ENCODE measurements at places on chromosomes 7 and 10.
A peak's percentile ranks its signal among the peaks of the same experiment; 100 is the strongest.

GRCh38 chr7:100684534-100685042, 9.5 kb downstream of the GIGYF1 start:
- DNase-seq: no peak

DNA sequence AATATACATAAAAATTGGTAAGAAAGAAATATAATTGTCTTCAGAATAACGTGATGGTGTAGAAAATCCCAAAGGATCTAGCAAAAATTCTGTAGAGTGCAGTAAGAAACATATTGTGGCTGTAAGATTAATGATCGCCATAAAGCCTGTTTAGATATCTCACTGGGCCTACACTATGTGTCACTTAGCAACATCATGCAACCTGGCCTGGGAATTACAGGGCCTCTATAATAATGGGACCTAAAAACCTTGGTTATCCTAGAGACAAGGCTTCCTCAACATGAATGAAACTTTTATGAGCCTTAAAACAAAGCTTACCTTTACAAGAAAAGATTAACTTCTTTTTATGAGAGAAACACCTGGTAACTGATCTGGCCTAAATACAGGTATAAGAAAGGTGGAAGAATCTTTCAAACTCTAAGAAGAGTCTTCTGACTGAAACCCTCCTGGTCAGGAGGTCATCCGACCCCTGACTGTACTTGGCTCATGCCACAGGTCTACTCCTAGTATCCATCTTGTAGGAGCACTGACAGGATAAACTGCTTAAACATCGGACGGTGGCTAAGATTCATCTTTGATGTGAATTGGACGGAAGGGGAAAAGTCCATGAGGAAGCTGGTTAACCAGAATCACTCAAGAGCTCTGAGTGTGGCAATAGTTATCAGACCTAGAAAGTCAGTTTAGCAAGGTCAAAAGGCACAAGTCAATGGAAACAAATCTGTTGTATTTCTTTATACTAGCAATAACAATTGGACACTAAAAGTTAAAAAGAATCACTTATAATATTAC, 1155.1 kb upstream of the SORCS1 start:
- DNase-seq: no peak

GRCh38 chr7:18265611-18266281, 229.8 kb upstream of the HDAC9 start:
- DNase-seq: no peak

GRCh38 chr7:38685851-38686250, 54.7 kb upstream of the AMPH start:
- no peak for DNase-seq

DNA sequence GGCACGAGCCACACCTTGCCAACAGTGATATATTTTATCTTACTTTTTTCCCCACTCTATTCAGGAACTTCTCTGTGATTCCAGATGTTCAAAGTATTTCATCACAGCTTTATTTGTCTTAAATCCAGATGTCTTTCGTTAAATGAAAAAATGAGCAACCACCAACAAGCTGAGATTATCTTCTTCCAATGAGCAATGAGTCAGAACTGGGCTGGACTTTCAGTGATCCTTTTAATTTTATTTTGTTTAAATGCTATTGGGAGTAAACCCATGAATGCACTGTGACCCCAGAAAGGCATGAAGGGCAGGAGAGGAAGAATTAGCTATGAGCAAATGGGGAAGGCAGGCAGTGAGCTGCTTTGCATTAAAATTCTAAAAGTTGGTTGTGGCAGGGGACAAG, 77.6 kb upstream of the IMMP2L start:
- no peak for DNase-seq

- no peak for DNase-seq
Measured at GRCh38 chr7:119397156-119397555, 875.8 kb upstream of the KCND2 start.

- no peak for DNase-seq
Measured at GRCh38 chr7:36207451-36208291, 54.6 kb downstream of the EEPD1 start.

GRCh38 chr7:95478272-95479037, 7.3 kb upstream of the ASB4 start:
- DNase-seq: peak; percentile 64

DNA sequence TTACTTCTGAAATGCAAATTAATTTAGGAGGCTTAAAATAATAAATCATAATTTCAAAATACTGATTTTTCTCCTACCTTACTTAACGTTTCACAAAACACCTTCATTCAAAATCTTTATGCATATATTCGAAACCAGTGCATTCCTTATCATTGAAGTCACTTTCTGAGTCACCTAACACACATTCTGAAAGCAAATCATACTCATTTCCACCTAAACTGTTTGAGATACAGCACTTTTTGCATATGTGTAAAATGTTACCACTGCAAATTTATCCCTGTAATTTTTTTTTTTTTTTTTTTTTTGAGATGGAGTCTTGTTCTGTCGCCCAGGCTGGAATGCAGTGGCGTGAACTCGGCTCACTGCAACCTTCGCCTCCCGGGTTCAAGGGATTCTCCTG, 15.7 kb downstream of the PPP3CB start:
- DNase-seq: no peak

- peak; percentile 46 for DNase-seq
Measured at GRCh38 chr10:80700760-80701444, 163.2 kb downstream of the SH2D4B start.

DNA sequence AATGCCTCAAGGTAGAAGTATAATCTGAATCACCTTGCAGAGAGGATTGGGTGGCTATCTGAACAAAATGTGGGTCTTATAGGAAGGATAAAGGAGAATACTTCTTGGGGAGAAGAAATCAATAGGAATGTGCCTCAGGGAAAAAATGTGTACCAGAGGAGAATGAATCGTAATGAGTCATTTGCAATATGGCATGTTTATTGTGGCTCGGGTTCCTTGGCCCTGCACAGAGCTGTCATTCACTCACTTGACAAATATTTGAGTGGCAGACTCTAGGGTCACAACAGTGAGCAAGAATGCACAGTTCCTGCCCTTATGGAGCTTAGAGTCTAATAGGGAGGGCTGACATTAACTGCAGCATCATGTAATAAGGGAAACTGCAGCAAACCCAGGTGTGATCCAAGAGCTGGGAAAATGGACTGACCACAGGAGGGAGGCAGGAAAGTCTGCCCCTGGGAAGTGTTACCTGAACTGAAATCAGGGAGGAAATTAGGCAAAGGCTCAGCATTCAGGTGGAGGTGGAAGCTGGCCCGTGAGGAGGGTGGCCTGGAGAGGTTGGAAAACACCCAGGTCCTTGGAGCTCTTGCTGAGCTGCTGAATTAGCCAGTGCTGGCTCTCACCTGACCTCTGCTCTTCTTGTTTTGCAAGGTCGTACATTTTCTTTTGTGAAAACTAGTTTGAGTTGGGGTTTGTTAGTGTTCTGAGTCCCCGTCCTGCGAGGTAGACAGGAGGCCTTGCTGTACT, 203.9 kb downstream of the FRMD4A start:
- no peak for DNase-seq

- DNase-seq: no peak
Measured at GRCh38 chr10:11257440-11258090, 239.9 kb downstream of the CELF2 start.

DNA sequence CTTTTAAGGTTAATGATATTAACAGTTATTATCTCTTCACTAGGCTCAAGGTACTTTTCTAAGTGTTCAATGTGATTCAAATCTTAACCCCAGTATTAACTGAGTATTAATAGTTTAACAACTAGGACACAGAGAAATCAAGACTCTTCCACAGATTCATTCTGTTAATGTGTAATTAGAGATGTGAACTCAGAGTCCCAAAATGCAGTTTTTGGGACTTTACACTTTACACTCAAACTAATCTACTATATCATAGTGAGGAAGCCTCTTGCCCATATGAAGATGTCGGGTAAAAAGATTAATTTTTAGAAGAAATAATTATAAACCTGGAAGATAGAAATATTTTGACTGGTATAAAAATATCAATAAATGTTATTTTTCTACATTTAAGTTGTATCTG, 644.5 kb upstream of the LRRTM3 start:
- DNase-seq: no peak

DNA sequence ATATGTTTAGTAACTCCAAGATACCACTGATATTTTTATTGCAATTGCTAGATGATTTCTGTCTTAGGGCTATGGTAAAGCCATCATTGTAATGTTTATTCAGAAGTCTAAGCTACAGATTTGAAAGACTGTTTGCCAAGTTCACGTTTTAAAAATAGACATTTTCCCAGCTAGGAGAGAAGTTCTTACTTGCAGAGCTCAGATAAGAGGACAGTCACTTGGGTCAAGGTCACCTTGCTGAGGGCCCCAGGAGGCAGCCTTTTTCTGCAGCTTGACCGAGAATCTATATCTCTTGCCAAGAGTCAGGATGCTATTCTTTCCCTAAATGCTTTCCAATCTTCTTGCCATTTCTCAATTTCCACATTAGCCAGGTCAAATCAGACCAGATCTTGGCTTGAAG, 1011.2 kb downstream of the KCNMA1 start:
- DNase-seq: no peak

GRCh38 chr7:101947899-101948298, 130.5 kb downstream of the CUX1 start:
- no peak for DNase-seq

DNA sequence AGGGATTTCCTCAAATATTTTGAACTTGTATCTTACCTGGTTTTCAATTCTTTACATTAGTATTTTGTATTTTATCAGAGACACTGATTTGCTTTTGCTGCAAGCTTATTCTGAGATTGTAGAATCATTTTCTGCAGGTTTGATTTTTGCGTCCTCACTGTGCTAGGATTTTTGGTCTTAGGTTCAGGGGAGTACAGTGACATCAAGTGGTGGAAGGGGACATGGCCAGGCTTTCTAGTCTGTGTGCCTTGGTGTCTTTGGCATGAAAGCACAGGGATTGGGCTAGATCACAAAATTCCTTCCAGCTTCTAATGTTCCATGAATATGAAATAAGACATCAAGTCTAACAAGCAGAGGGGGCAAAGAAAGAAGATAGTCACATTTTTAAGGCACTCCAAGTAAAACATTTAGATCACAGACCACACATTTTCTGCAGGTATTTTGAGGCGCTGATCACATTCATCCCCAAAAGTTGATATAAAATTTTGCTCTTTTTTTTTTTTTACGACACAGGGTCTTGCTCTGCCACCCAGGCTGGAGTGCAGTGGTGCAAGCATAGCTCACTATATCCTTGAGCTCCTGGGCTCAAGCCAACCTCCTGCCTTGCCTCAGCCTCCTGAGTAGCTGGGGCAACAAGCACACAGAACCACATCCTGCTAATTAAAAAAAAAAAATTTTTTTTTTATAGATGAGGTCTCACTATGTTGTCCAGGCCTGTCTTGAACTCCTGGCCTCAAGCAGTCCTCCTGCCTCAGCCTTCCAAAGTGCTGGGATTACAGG, 124.4 kb downstream of the PON1 start:
- DNase-seq: no peak

DNA sequence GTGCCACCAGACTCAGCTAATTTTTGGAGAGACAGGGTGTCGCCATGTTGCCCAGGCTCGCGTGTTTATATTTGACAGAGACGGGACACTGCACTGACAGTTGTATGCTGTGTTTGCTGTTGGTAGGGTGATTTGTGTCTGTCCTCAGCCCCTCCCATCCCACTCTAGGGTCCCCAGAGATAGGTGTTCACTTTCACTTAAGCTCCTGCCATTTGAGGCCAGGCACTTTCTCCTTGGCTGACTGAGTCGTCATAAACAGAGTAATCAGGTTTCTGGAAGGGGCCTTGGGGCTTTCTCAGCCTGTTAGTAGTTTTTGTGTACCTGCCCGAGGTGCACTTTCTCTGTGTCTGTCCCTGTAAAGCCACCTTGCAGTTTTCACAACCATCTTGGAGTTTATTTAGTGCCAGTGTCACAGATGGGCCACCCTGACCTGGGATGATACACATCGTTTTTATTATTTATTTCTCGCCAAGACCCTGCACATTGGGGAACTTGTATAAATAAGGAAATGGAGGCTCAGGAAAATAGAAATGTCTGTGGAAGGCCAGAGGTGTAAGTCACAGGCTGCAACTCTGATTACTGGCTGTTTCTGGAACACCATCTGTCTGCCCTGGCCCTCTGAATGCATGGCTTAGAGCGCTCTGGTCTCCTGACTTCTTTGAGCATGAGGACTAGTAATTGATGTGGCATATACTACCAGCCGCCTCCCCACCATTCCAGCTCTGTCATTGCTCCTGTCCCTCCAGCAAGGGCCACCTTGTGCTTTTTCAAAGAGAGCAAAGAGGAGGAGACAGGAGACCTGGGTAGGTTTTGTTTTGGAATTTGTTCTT, 81.9 kb upstream of the PDCD4 start:
- peak; percentile 67 for DNase-seq

GRCh38 chr7:94251-94801, 98.0 kb upstream of the FAM20C start:
- peak; percentile 52 for DNase-seq

DNA sequence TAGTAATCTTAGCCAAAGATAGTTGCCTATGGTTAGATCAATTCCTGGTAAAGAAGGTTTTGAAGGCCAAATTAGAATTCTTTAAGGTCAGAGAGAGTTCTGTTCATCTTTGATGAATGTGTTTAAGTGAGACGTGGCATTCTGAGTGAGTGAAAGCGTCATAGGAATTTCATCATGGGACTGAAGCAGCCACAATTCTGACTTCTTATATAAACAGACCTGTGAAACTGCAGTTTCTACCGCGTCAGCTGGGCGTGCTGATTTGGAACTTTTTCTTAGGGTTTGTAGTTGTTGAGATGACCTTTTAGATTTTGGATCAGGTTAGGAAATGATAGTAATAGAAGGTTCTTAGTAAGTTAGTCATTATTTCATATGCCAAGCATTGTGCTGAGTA, 103.8 kb downstream of the CNNM2 start:
- no peak for DNase-seq

GRCh38 chr7:117076426-117076943, 123.2 kb downstream of the ST7 start:
- no peak for DNase-seq

- no peak for DNase-seq
Measured at GRCh38 chr10:126463286-126463685, 75.0 kb upstream of the ADAM12 start.

- no peak for DNase-seq
Measured at GRCh38 chr10:58943256-58943890, 233.1 kb upstream of the PHYHIPL start.
